ENCODE measurements at places on chromosomes 12 and 14. TPM values are rescaled to one million over a fixed set of nuclear protein-coding genes. Genes with fewer than 3 reads are reported as not detected.

The MIPOL1 gene
- 8.8 TPM for polyA plus RNA-seq

DNA sequence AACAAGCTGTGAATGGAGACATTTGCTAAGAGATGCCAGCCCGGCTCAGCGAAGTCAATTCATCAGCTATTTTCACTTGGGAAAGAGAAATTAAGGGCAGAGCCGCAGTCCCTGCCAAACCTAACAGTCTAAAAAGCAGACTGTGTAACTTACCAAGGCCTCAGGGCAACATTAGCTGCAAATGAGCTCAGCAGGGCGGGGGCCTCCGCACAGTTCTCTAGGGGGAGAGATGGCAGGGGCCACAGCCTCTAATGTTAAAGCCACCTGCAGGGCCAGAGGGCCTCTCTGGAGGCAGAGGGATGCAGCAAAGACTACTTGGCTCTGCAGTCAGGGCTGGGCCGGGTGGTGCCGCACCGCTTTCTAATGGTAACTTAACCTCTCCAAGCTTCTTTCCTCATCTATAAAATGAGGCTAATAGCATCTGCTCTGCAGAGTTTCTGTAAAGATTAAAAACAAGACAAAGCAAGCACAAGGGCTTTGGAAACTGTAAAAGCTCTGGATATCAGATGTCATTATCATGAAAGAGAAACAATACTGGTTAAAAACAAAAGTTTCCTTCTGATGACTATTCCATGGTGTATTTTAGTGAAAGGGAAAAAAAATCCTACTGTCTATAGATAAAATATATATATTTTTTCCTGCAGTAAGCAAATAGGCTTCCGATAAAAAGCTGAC lies 13.4 kb upstream of the GPRC5A start:
- DNase-seq = no peak

DNA sequence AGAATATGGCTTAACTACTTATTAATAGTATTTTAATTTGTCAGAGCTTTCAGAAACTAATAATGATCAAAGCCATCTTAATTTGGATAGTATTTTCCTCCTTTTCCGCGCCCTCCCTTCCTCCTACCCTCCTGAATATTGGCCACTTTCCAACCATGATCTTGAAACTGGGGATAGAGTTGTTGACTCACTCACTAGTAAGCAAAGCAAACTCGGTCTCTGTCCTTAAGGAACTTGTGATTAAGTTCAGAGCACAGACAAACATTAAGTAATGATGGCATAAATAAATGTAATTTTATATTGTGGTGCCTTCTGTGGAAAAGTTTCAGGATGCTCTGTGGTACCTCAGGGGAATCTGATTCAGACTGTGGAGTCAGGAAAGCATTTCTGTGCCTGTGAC lies 75.7 kb downstream of the LRRK2 start:
- no peak for DNase-seq

DNA sequence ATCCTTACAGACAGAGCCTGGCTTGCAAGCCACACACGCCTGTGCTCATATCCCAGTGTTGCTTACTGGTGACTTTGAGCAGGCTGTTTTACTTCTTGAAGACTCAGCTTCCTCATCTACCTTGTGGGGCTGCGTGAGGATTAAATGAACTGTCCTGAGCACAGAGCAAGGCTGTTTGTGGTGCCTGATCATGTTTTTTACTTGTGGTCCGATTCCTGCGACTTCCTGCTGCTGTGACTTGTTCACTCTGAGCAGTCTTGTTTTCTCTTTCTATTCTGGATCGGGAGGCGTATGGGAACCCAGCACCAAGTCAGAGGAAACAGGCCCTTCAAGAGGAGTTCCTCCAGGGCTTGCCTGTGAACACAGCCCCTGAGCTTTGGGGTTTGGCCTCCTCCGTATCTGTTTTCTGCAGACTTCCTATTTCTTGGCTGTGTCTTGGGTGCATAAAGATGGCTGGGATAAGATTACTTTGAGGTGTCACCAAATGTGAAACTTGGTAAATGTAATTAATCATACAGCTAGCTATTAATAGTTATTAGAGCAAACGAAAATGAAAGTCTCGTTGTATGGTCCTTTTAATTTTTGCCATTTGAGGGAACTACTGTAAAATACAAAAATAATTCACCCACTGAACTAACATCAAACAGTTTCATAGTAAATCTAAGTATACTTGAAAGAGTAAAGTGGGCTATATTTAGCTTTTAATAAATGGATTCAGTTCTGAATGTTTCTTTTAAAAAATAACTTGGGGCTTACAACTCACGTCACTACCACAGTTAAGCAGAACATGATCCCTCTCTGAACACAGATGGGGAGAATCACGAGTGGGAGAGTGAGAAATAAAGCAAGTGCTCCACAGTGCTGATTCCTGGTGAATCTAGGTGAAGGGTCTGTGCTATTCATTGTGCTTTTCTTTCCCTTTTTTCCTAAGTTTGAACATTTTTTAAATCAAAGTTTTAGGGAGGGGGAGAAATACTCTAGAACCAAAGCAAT lies 251.5 kb downstream of the FOXN3 start:
- no peak for DNase-seq

DNA sequence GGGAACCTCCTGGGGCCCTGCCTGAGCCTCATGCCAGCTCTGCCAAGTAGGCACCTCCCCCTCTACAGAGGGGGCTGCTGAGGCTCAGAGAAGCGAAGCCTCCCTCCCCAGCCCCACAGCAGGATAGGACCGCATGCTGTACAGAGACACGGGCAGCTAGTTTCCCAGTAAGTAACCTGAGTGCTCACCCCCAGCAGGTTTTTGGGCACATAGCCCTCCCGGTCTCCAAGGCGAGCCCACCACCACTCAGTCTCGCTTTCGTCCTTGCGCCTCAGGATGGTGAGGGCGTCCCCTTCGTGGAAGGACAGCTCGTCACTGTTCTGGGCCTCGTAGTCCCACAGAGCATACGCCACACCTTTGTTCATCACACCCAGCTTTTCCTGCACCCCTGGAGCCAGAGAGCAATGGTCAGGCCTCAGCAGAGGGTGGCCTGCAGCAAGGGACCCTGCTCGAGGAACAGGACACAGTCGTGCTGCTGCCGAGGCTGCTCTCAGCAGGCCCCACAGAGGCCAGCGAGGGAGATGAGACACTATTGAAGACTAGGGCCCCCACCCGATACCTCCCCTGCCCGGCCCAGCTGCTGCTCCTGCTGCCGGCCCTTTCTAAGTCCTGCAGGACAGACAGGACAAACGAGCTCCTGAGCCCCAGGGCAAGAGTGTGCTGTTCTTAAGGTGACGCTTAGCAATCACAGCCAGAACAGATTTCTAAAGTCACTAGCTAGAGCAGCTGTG lies 20.4 kb downstream of the ZFYVE21 start:
- no peak for DNase-seq

- no peak for DNase-seq
These were observed 20.2 kb upstream of the A2M start for GRCh38 chr12:9135903-9136310.

- DNase-seq = no peak
These were observed 1.5 kb downstream of the WNK1 start for GRCh38 chr12:753611-754472.

Data from renal pelvis (tissue), 12 donors.